Activated T-helper 1 cell treated with anti-CD3 and anti-CD28 coated beads, Interleukin-2, amount 50 U/mL, for 16 hours (primary cell): ENCODE measurements at places on chromosomes 2 and 18.

DNA sequence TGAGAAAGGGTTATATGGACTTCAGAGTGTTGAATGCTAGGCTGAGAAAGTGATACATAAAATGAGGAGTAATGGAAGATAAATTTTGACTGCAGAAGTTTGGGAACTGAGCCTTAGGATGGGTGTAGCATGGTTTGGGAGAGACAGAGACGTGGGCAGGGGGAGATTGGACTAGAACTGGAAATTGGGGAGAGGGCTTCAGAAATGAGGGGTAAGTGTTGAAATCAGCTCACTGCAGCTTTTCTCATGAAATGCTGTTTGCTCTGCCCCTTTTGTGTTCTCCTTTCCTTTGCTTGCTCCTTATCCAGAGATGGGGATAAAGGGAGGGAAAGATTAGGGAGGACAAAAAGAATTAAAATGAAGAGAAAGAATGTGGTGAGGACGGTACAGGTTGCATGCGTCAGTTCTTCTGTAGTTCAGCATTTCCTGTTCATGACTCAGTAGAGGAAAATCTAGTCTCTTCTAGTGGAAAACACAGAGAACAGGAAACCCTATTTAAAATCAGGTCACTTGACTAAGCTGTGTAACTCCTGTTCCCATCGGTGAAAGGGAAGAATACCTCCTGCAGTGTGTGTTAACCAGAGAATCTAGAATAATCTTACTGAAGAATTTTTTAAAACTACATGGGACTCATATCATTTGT is 105.6 kb downstream of the CRIM1 start:
- DNase-seq = no peak

- DNase-seq = no peak
Measured at GRCh38 chr2:223815186-223815883, 22.0 kb downstream of the AP1S3 start.

DNA sequence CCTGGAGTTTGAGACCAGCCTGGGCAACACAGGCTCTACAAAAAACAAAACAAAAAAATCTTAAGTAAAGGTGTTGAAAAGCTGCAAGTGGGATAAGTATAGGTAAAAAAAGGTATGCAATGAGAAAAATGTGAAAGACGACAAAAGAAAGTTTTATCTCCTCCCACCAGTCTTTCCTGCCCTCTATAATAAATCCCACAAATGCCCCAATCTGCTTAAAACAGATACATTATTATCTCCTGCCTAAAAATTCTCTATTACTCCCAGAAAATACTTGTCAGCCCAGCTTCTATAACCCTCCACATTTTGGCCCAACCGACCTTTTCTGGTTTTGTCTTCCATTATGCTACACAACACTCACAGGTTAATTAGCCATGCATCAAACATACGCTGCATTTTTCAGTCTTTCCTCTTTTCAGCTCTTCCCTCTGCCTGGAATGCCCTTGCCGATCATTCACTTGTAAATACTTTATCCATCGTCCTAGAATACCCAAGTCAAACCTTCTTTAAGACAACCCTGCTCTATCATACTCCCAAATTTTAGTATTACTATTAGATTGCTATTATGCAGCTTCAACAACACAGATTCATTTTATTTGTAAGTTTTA is 10.8 kb downstream of the ASXL2 start:
- no peak for DNase-seq

GRCh38 chr2:158984604-158985135 is 16.2 kb downstream of the TANC1 start:
- DNase-seq = no peak

DNA sequence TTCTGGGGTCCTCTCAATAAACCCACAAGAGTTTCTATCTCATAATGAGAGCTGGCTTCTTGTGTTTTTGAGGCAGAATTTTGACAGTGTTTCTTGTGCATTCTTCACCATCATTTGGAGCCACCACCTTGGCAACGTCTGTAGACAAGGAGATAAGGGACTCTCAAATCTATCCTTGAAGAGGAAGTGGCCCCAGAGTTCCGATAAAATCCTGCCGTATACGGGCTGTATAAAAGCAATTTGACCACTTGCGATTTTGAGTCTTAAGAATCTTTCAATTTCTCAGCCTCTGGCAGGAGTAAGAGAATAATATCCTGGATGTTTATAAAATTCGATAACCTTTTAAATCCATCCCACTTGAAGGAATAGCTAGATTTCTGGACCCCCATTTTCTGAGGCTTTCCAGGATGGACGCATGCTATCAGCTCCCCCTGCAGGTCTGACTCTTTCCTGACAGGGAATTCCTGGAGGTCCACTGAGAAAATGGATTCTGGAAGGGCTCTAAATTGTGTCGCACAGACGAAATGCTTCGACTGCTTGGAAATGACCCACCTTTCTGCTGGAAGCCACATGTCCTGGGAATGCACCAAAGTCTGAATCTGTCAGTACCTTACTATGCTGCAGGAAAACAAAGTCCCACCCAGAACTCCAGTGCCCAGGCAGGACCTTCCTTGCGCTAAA is 54.1 kb downstream of the E2F6 start:
- no peak for DNase-seq
